Stimulated activated CD4-positive, alpha-beta T cell treated with anti-CD3 and anti-CD28 coated beads, TNF-alpha, amount 100 ng/mL, for 24 hours (primary cell): ENCODE measurements at places on chromosomes 4 and X.

DNA sequence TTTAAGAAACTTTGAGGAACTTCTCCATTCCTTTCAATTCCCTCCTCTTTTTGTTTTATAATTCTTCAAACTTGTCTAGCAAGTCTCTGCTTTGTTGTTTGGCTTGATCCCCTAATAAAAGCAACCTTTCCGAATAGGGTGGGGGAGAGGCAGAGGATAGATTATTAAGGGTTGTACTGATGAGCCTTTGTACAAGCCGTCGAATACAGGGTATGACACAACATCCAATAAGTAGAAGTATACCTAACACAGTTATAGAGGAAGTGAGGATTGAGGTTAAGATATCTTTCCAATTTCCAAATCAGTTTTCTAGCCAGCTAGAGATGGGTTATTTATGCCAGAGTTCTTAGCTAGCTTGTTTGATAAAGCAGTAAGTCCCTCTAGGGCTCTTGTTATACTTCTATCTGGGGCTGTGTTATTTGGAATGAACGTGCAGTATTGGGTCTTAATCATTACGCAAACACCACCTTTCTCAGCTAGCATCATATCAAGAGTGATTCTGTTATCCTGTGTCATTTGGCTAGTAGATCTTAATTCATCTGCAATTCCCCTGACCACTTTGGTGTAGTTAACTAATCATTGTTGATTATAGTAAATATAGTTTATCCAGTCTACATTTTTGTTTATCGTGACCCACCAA lies 18.5 kb downstream of the METAP1 start:
- DNase-seq: no peak

DNA sequence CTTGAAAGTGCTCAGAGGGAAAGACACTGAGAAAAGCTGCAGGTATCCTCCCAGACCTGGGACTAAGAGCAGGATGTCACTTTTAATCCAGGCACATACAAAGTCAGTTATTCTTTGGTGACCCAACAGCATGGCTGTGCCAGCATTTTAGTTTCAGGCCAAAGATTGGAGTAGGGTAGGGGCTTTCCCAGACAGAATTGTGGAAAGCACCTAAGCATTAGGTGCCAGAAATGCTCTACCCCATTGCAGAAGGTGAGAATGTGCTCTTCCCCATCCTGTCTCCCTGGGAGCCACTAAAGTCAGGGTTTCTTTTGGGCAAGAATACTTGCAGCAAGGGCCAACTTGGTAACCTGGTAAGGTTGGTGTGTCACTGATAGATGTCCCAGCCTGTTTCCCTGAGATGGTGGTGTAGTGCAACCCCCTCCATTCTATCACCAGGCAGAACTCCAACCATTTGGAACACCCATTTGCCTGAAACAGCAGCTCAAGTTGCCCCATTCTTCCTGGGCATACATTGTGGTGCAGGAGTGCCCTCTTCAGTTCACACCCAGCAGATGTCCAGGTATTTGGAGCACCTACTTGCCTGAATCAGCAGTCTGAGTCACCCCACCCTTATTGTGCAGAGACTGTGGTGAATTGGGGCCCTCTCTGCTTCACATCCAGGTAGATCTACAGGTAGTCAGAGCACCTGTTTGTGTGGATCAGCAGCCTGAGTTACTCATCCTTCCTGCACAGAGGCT lies 183.5 kb downstream of the ZC4H2 start:
- no peak for DNase-seq

DNA sequence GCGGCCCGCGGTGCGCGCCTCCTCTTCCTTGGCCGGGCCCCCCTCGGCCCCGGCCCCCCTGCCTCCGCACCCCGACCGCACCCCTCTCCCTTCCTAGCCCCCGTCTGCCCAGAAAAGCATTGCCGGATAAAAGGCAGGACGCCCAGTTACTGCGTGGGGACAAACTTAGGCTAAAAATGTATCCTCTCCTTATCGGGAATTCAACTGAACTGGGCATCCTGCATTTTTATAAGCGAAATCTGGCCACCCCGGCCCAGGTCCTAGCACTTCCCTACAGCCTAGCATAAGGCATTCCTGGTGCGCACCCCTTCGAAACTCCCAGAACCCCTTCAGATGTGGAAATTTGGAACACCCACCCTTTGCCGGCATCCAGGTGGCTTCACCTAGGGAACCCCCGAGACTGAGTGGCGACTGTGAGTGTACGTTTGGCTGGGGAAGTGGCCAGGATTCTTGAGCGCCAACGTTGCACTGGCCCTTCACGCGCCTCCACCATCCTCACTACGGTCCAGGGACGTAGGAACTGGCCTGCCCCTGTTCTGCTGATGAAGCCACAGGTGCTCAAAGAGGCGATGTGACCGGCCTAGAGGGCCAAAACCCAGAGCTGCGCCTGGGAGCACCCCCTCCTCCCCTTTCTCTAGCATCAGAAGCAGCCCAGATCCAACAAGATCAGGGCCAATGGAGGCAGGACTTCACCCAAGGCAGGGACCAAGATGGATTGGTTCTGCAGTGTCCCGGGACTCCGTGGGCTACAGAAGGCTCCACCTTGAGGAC lies 5.7 kb upstream of the RNF4 start:
- DNase-seq: no peak

DNA sequence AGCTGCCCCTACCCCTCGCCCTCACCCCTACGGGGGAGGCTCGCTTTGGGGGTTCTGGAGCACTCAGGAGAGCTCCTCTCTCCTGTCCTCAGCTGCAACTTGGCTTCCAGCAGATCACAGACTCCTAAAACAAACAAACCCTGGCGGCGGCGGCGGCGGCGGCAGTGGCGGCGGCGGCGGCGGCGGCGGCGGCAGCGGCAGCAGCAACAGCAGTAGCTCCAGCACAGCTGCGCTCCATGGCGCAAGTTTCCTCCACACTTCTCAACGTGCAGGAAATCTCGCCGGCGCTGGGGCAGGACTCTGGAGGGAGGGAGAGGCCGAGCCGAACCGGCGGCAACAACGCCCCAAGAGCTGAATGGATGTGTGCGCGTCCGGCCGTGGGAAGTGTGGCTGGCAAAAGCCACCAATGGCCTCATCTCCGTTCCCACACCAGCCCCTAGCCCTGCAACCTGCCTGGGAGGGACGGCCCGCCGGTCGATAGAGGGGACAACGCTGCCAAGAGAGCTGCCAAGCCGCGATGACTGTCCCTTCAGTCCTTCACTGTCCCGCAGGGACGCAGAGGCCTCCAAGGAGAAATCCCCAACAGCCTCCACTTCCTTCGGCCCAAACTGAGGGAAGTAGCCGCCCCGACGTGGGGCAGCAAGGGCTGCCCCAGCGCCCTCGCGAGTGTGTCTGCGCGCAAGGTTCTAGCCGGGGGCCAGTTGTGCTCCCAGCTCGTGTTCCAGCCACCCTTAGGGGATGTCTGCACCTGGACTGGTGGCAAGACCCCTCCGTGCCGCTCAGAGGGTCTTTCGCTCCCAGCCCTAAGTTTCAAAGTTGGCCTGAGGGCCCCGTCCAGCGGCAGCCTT lies 775 bp downstream of the SHROOM4 start:
- DNase-seq: no peak
